ENCODE measurements at places on chromosomes 1 and 21.

GRCh38 chr1:247335882-247336281 lies 4.2 kb upstream of the ZNF496 start:
- DNase-seq, result no peak

- no peak for DNase-seq
Measured at GRCh38 chr1:197862671-197863070, 39.8 kb upstream of the C1orf53 start.

GRCh38 chr1:166838766-166839599 lies at the start of gene POGK:
TSS of gene POGK (plus strand) at chr1:166839475. CDS start at chr1:166840957, 1,482 bp downstream.
- peak; percentile 54 for DNase-seq

- DNase-seq, result no peak
Measured at GRCh38 chr1:21129407-21129806, 47.3 kb downstream of the EIF4G3 start.

DNA sequence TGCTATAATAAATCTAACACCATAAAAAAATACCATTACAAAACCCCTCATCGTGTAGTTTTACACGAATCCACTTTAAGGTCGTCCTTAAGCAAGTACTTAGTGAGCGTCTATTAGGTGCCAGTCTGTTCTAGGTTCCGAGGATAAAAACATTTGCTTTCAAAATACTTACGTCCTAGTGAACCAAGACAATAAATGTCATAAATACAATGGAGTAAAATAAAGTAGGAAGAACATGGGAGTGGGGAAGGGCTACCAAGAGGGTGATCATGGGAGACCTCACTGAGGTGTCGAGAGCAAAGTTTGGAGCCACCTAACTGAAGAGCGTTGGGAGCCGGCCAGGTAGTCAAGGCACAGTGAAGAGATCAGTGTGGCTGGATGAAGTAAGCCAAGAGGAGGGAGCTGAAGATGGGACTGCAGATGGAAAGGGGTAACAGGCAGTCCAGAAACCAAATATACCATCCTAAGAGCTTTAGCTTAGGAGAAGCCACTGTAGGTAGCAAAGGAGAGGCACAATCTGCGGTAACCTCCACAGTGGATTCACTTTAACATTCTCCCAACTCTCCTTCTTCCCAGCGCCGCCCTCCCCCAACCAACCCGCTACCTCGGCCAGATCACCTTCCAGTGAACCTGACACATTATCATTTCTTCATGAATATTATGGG lies 684 bp downstream of the LTN1 start:
- no peak for DNase-seq

DNA sequence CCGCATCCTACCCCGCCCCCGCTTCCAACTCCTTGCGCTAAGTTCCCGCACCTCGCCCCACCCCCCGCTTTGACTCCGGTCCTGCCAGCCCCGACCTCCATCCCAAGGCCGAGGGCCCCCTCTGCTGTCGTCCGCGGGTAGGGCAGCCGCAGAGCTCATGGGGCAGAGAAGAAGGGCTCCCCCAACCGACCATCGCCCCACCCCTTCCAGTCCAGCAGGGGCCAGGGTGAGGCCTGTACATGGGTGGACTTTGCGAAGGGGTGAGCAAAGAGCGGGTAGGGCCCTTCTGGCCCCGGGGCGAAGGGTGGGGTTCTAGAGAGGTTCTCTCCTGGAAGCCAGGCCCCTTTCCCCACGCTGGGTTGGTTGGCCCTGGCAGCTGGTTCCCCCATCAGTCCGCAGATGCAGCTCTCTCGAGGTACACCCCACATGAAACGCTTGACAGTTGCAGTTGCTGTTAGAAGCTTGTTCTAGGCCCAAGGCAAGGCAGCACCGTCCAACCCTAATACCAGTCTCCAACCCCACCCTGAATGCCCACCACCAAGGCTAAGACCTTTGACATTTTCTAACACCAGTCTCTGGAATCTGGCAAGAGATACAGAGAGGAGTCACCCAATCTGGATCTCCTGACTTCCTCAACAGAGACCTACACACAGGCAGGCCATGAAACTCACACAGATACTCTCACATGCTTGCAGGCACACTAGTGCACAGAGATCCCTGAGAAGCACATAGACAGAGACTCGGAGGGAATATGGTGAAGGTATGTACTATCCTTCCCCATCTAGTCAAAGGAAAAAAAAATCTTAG lies 25.3 kb upstream of the ADGRB2 start:
- DNase-seq, result peak; percentile 97

Data from stimulated activated CD8-positive, alpha-beta memory T cell treated with anti-CD3 and anti-CD28 coated beads, Interleukin-15, amount 100 ng/mL, for 1 hour (primary cell).